ENCODE measurements at places on chromosomes 5 and 9. TPM values are rescaled to one million over a fixed set of nuclear protein-coding genes. Genes with fewer than 3 reads are reported as not detected.

Gene POU5F2
- 1.1 TPM for total RNA-seq

DNA sequence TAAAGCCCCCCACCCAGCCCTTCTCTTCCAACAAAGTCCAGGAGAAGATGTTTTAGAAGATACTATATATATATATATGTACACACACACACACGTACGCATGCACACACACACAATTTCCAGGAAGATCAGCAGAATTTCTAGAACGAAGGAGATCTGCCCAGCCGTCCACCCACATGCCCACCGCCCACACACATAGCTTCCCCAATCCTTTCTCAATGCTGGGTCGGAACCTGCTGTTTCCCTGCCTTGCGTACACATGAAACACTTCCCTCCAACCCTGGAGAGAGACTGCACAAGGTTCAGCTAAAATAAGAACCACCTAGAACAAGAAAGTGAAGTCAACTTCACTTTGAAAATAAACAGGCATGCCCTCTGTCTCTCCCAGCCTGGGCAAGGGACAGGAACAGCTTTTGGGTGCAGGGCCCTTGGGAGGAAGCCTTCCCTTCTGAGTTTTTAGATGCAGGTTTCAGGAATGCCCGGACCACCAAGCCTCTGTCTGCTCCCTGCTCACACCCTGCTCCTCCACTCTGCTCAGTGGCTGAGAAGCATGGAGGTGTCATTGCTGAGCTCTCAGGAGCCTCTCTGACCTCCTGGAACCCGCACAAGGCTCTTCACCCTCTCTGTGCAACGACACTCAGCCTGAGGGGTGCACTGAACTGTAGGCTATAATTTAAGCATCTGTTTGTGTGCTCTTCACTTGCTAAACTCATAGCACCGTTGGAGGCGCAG, 149.4 kb downstream of the C5orf15 start:
- no peak for DNase-seq

GRCh38 chr9:37986771-37987258, 82.2 kb downstream of the SHB start:
- no peak for DNase-seq

DNA sequence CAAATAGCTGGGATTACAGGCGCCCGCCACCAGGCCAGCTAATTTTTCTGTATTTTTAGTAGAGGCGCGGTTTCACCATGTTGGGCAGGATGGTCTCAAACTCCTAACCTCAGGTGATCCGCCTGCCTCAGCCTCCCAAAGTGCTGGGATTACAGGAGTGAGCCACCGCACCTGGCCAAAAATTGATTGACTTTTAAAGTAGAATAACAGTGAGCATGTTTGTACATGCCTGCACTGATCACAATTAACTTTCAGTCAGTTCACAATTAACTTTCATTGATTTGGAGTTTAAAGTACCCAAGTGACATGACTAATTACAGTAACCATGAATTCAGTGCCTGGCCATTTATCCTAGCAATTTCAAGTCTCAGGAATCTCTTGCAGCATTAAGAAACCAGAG, 61.3 kb downstream of the ANKH start:
- DNase-seq = no peak

- no peak for DNase-seq
Observed at GRCh38 chr9:123046406-123047195, 13.1 kb downstream of the GPR21 start.

DNA sequence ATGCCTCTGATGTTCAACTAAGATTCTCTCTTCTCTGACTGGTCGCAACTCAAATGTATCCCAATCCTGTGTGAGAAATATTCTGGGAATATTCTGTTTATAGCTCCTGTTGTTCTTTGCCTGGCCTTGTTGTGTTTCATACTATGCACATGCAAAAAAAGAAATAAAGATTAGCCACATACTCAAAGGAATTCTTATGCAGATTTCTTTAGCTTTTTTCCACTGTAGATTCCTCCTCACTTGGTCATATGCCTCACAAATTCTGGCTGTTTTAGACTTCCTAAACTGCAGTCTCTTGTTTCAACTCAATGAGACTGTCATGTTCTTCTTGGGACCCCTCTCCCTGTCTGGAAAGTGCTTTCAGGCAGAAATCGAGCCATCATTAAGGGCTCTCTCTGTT, 217.5 kb upstream of the SH3GL2 start:
- no peak for DNase-seq

DNA sequence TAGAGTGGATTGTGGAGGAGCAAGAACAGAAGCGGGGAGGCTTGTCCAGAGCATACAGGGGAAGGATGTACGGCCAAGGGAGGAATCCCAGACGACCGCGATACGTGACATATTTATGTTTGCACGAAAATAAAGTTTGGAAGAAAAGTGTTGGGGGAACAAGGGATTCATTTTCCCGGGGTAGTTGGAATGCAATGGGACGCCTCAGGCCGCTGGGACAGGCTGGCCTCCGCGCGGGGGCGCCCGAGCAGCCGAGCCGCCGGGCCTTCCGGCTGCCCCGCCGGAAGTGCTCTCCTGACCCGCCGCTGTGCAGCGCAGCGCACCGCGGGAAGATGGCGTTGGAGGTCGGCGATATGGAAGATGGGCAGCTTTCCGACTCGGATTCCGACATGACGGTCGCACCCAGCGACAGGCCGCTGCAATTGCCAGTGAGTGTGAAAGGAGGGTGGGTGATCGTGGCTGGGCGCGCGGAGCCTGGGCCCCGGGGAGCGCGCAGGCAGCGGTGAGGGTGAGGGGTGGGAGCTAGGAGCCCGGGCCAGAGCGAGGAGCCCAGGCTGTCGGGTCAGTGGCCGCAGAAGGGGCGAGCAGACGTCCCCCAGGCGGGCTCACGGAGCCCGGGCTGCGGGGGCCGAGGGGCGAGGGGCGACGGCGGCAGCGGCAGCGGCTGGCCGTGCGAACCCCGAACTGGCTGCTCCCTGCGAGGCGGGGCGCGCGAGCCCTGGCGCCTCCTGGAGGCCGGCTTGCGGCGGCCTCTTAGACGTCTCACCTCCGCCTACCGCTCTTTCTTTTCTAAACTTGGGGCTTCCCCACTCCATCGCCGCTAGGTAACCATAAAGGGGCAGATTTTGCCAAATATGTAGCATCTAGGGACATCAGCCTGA, at the start of gene PHAX:
Gene PHAX, plus strand, starts transcription at position 317 of the 881 bp plus-strand sequence. Its CDS starts 16 bp downstream, at position 333.
- DNase-seq = peak; percentile 68
